ENCODE measurements at places on chromosomes 12 and 14.
A peak's percentile ranks its signal among the peaks of the same experiment; 100 is the strongest.

GRCh38 chr14:84003346-84003745, 1526.6 kb upstream of the FLRT2 start:
- DNase-seq: no peak

- DNase-seq: no peak
Measured at GRCh38 chr12:110636516-110636915, 22.6 kb downstream of the TCTN1 start.

DNA sequence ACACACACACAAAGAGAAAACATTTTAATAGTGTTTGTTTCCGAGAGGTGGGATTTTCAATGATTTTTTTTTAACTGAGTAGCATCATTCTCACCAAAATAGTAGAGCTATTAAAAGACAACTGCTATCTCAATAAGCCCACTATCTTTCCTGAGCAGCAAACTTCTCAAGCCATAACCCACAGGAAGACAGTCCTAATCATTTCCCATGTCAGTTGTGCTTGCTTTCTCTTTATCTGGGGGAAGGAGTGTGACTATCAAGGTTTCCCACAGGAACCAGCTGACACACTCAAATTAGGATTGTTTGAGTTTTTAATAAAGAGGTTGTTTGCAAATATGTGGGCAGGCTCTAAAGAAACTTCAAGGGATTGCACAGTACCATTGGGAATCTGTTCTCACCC, 4.9 kb upstream of the MAX start:
- no peak for DNase-seq

DNA sequence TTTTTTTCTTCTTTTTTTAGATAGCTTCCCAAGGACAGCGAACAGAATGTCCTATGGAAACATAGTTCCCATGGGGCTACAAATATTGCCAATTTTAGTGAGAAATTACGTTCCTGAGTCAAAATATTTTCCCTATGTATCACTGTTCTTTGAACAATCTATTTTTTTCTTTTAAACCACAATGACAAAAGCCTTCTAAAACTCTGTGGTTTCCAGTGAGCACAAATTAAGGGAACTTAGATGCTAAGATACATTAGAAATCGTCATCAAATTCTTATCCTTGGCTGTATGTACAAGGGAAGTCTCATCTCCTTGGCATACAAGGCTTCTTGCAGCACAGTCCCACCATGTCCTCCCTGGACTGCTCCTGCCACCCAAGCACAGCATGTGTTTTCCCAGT, 17.9 kb downstream of the CPM start:
- DNase-seq: no peak

DNA sequence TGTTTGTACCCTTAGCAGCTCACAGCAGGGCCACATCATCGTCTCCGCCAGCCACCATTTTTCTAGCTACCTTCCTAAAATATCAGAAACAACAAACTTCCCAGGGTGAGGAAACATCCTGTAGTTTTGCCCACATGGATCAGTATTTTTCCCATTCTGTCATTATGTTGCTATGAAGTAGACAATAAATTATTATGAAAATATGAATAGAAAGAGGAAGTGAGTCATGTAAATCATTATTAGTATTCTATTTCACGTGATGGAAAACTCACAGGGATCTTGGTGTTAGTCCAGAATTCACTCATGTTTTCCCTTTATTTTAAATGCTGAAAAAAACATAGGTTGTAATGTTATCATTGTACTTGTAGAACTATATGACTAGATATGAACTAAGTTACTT, 319.4 kb downstream of the SYT1 start:
- no peak for DNase-seq

DNA sequence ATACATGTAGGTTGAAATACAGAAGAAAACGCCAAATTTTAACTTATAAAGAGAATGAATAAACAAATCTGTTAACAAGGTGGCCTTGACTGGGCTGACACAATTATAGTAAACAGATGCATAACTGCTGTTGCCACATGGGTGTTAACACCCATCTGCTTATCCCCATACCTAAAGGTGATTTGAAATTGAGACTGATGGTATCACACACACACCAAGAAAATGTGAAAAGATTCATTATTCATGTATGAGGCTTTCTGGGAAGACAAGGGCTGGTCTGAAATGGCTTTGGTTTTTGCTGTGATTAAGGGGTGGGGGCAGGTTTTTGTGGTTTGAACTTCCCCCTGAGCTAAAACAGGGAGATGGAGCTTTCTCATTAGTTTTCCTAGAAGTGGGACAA, 156.6 kb downstream of the SYT10 start:
- DNase-seq: no peak

GRCh38 chr12:29026419-29026818, 122.7 kb upstream of the FAR2 start:
- no peak for DNase-seq

- no peak for DNase-seq
Measured at GRCh38 chr14:70935135-70935534, 27.9 kb downstream of the PCNX1 start.

GRCh38 chr14:59964251-59965007, 44.5 kb downstream of the LRRC9 start:
- no peak for DNase-seq

- DNase-seq: no peak
Measured at GRCh38 chr12:3150931-3151835, 74.0 kb downstream of the TSPAN9 start.

GRCh38 chr12:57940915-57941164, 527 bp upstream of the ATP23 start:
- DNase-seq: no peak

GRCh38 chr14:52898496-52898895, 52.4 kb downstream of the FERMT2 start:
- no peak for DNase-seq

DNA sequence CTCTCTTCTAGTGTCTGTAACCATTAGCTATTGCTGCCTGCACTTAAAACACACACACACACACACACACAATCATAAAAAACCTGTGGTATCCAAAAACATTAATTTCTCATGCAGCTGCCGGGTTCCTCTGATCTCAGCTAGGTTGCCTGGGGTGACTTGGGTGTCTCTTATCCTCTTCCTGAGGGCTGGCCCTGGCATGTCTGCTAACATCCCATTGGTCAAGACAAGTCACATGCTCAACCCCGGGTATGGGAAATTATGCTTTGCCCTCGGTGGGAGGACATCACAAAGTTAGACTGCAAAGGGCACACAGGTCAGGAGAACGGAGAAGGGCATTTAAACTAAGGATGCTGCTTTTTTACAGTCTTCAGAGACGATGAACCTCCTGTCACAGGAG, 55.7 kb downstream of the TRPV4 start:
- peak; percentile 46 for DNase-seq

DNA sequence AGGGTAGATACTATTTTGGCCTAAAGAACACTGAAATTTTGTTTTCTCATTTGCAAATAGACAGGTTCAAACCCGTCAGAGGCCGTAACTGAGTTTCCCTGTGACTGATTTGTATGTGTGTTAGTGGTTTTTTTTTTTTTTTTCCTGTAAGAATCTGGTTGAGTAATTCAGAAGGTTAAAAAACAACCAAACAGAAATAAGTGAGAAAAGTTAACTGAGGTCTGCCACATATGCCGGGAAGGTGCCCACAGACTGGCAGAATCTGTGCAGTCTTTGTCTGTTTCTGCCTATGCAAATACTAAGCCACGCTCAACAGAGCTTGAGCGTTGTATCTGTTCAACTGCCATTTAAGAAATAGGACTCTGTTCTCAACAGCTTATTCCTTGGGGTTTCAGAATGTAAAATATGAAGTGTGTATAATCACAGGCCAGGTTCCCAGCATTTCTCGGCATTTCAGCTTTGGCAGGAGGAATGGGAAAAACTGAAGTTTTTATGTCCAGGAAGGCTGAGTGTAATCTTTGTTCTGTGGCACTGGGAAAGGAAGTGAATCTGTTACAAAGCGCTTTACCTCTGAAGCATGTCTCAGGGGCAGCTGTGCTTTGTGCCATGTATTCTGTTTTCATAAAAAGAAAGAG, 181.9 kb downstream of the PRKCH start:
- peak; percentile 62 for DNase-seq

GRCh38 chr12:122097927-122098756, 19.6 kb downstream of the MLXIP start:
- no peak for DNase-seq

- DNase-seq: peak; percentile 73
Measured at GRCh38 chr12:96193725-96194575, at the start of gene ELK3. Gene ELK3, plus strand, starts transcription at chr12:96194375.

DNA sequence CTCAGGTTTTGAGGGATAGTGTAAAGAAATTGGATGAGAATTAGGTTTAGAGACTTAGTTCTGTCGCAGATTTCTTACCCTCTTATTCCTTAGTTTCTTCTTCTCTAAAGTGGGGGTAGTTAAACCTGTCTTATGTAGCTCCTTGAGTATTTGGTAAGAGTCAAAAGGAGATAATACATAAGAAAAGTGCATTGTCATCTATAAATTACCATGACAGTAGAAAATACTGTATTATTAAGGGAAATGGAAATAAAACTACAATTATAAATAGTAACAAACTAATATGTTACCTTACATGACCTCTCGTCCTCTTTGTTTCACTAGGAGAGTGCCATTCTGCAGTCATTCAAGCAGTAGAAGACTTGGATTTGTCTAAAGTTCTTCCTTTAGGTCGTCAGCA, 49.0 kb downstream of the UTP20 start:
- no peak for DNase-seq

DNA sequence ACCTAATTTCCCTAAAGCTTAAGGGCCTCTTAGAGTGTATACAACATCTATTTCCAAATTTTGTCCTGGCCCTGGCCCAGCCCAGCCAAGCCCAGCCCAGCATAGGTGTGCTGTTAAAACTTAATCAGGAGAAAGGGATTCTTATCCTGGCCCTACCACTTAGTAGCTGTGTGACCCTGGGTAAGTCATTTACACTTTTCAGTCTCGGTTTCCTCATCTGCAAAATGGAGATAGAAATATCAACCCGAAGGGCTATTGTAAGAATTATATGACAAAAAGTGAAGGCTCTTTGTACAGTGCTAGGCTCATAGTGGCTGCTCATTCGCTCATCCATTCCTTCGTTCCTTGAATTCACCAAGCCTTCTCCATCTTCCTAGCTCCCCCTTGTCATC, 442 bp downstream of the ERG28 start:
- DNase-seq: no peak

DNA sequence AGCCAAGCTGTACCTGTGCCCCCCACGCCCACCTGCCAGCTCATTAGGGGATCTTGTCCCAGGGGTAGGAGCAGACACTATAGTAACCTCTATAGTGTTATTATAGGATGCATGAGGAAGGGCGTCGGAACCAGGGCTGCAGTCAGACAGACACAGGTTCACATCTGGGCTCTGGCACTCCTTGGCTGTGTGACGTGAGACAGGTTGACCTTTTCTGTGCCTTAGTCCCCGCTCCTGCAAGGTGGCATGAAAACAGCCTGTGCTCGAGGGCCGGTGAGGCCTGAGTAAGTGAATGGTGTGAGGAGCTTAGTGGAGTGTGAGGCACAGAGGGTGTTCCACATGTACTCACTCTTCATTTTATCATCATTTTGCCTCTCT, 19.0 kb downstream of the ASB2 start:
- no peak for DNase-seq

GRCh38 chr12:8987163-8987562, 2.2 kb upstream of the KLRG1 start:
- DNase-seq: no peak

- DNase-seq: peak; percentile 32
Measured at GRCh38 chr12:46470036-46470627, 97.6 kb upstream of the SLC38A2 start.

- DNase-seq: no peak
Measured at GRCh38 chr12:127054531-127054930, 1212.4 kb upstream of the TMEM132C start.

DNA sequence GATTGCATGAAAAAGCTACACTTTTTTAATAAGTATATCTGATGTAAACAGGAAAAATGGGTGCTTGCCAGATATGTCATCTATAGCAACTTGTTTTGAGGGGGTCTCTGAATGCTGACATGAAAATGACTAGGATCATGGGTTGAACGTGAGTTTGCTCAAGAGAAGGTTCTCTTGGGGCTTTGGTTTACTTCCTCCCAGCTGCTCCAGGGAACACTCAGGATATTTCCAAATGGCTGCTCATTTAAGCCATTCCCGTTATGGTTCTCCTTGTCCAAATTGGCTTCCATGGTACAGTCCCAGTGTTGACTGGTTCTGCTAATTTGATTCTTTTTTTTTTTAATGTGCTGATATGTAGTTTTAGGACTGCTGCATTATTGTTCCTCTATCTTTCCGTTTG, 118.3 kb downstream of the ETV6 start:
- DNase-seq: no peak

DNA sequence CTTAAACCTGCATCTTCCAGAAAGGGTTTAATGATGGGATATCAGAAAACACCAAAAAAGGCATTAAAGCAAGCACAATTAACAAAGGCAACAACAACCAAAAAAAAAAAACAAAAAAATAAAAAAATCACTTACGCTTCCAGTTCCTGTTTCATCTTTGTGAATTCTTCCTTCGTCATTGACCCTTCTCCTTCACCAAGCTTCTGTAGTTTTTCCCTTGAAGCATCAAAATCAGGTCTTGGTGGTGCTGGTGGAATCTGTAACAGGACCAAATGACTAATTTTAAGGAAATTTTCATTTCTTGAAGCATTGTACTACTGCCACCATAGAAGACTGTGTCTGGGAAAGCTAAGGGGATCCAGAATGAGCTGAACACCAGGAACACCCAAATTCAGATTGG, 24.5 kb downstream of the SNX6 start:
- DNase-seq: no peak

GRCh38 chr14:51704545-51704944, 52.8 kb downstream of the FRMD6 start:
- no peak for DNase-seq

- no peak for DNase-seq
Measured at GRCh38 chr12:101566318-101566717, 28.5 kb upstream of the MYBPC1 start.

- no peak for DNase-seq
Measured at GRCh38 chr14:99146616-99147365, 125.2 kb downstream of the BCL11B start.

- DNase-seq: no peak
Measured at GRCh38 chr14:72763892-72764291, 130.0 kb downstream of the DPF3 start.

- DNase-seq: no peak
Measured at GRCh38 chr12:80777587-80777986, 60.9 kb downstream of the MYF5 start.

GRCh38 chr12:47935184-47935583, 28.2 kb upstream of the TMEM106C start:
- no peak for DNase-seq

DNA sequence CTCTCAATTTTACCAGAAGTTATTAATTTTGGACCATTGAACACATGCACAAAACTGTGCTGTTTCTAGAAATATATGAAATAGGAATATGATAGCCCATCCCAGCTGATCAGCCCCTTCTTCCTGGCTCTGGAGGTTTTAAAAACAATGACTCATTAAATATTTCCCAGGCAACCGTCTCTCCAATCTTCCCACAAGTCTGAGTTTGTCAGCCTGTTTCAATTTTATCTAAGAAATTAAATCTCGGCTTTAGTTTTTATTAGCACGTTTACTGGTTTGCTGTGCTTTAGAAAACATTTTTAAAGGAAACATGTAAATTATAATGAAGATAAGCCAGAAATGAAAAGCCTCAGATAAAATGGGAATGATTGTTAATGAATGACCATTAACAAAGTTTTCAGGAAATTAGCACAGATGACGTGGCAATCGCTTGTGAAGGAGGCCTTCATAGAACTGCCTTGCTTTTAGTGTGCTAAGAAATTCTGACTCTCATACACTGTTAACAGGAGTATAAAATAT, 89.3 kb upstream of the RAP1B start:
- no peak for DNase-seq

- no peak for DNase-seq
Measured at GRCh38 chr14:73602994-73603393, 9.3 kb upstream of the ACOT6 start.
